NCI-H1417 treated with DMSO at 0.1 percent for 48 hours (cell line): ENCODE measurements at places on chromosomes 16 and 17.

- no peak for DNase-seq
Observed at GRCh38 chr16:68361485-68361884, 50.7 kb downstream of the PRMT7 start.

- no peak for DNase-seq
Observed at GRCh38 chr16:77786186-77786847, 2.0 kb upstream of the VAT1L start.

DNA sequence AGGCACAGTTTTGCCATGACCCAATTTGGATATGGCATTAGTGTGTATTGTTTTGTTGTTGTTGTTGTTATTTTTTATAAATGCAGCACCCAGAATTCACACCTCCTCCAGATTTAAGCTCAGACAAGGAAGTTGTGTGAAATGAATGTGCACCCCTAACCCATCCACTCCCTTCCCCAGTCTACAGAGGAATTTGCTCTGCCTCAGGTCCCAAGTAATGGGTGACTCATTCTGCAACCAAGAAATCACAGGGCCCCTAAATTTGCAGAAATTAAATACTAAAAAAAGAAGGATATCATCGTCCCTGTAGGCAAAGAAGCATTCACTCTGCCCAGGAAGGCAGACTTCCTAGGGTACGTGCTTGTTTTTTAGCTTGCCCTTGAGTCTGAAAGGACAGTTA is 62.3 kb downstream of the CLEC16A start:
- DNase-seq: no peak

DNA sequence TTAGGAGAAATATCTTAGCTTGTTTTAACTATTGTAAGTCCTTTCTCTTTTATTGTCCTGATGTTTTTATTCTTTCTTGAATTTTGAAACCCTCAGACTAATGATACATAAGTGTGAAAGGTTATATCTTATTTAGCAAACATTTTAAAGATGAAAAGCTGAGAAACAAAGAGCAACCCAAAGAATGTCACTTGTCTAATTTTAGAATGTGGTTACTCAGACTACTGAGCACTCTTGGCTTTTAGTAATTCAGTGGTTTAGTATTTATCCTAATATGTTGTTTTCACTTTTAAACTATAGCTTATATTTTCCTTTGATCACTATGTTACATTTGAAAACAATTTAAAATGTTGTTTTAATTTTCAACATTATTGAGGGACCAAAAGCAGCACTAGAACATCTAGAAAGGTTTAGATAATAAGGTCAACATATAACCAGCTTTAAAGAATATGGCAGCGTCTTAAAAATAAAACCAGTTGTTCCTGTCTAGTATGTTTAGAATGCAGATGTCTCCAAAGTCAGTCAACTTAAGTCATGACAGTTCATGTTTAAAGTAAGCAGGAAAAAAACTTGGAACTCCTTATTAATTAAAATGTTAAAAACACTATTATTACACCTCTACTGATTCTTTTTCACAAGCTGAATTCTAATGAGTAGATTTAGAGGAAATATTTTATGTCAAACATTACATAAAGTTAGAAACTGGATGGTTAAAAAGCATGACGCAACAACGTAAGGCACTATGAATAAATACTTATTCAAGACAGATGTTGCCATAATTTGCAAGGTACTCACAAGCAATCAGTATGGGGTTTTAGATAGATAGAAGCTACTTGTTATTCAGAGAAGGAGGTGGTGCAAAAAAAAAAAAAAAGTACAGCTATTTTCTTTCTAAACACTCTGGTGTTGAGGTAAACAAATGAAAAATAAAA is 2.4 kb downstream of the MBTD1 start:
- no peak for DNase-seq

GRCh38 chr17:57302690-57303465 is 46.6 kb downstream of the MSI2 start:
- DNase-seq: no peak

DNA sequence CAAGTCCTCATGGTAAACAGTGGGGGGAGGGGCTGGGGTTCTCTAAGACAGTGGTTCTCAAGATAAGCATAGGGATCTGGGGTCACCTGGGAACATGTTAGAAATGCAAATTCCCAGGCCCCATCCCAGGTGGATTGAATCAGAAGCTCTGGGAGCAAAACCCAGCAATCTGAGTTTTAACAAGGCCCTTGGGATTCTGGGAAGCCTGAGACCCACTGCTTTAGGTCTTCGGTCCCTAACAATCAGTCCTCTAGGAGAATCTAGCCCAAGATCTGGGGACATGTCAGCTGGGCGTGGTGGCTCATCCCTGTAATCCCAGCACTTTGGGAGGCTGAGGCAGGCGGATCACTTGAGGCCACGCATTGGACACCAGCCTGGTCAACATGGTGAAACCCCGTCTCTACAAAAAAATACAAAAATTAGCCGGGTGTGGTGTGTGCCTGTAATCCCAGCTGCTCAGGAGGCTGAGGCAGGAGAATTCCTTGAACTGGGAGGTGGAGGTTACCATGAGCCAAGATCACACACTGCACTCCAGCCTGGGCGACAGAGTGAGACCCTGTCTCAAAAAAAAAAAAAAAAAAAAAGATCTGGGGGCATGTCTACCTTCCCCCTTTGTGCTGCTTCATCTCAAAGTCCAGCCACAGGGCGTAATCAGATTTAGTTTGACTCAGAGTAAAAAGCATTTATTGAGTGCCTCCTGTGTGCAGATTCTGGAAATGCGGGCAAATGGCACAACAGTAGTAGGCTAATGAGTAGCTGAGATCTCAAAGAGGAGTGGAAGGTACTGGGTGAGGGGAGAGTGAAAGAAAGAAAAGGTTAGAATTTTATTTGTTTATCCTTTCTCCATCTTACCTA is 8.8 kb upstream of the NR1D1 start:
- DNase-seq: no peak
